ENCODE measurements at places on chromosomes 3 and 15. TPM values are rescaled to one million over a fixed set of nuclear protein-coding genes. Genes with fewer than 3 reads are reported as not detected.

ILDR1 gene
- 1.5 TPM for total RNA-seq

HGD gene
- 64.6 TPM for total RNA-seq

MME gene
- 250 TPM for total RNA-seq

C2CD4B gene
- 2.0 TPM for total RNA-seq

TMC3 gene
- 0.43 TPM for total RNA-seq

VIPR1 gene
- 19.2 TPM for total RNA-seq

P2RY14 gene
- 0.24 TPM for total RNA-seq

ANKRD63 gene
- 0.30 TPM for total RNA-seq

RASGRP1 gene
- total RNA-seq, result 2.4 TPM

GOLGA8Q gene
- not detected for total RNA-seq

EBLN2 gene
- 9.3 TPM for total RNA-seq

LSAMP gene
- 14.0 TPM for total RNA-seq

GOLGA8R gene
- 2.0 TPM for total RNA-seq

KBTBD8 gene
- 10.0 TPM for total RNA-seq

SLC28A1 gene
- total RNA-seq, result 2.7 TPM

FBXW12 gene
- total RNA-seq, result not detected

CHRD gene
- 15.0 TPM for total RNA-seq

DNA sequence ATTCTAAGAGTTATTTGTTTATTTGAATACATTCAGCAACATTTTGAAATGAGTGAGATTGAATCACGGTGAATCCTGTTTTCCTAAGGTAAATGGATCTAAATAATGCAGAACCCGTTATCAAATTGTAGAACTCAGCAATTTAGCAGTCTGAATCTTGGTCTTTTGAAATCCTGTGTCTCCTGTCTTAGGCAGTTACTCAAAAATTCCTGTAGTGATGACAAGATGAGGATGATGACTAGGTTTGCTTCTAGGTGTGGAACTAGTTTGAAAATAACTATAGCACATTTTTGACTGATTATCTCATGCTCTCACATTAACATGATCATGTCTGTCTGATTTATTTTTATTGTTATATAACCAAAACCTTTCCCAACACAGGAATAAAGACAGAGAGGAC, 115.0 kb downstream of the RAP2B start:
- no peak for DNase-seq

GRCh38 chr3:169299129-169299528, 364.4 kb downstream of the MECOM start:
- DNase-seq, result no peak

DNA sequence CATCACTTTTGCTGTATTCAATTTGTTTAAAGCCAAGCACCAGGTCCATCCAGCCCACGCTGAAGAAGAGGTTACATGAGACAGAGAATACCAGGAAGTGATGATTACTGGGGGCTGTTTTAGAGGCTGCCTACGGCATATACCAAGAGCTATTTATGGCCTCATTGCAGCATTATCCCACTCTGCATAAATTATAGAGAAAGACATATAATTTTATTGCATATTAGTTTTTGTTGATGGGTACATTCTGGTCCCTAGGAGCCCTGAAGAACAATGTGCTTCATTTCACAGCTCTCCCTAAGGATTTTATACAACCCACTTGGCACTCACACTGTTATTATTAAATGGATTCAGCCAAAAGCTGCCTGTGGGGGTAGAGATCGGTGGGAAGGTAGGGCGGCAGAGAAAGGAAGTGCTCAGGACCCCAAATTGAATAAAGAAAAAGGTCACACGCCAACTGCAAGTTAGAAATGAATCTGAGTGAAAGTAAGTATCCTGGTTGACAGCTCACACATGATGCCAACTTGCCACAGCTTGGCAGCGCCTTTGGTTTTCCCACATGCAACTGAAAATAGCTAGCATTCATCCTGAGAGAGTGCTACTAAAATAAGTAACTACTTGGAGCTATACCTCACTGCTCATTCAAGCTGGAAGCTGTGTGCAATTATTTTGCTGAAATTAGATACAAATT, 73.7 kb downstream of the CCNL1 start:
- DNase-seq, result no peak

GRCh38 chr3:183442994-183443393, 14.6 kb upstream of the MCF2L2 start:
- DNase-seq, result no peak

DNA sequence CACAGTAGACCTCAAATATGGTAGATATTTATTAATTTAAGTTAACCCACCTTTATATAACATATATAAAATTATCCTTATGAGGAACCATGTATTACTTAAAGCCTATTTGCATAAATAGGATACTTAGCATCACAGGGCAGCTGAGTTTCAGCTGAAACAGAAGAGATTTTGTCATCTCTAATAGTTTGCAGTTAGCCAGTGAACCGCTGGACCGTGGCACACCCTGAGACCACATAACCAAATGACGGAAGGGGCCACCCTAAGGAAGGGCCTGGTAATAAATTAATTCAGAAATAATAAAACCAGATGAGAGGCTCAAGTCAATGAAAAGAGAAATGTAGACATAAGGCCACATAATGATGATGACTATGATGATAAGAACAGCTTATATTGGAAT, 107.7 kb downstream of the MYO5A start:
- no peak for DNase-seq

- DNase-seq, result no peak
Measured at GRCh38 chr3:78588906-78589621, 1178.7 kb downstream of the ROBO1 start.

GRCh38 chr15:35771746-35772442, 225.9 kb upstream of the DPH6 start:
- DNase-seq, result no peak

DNA sequence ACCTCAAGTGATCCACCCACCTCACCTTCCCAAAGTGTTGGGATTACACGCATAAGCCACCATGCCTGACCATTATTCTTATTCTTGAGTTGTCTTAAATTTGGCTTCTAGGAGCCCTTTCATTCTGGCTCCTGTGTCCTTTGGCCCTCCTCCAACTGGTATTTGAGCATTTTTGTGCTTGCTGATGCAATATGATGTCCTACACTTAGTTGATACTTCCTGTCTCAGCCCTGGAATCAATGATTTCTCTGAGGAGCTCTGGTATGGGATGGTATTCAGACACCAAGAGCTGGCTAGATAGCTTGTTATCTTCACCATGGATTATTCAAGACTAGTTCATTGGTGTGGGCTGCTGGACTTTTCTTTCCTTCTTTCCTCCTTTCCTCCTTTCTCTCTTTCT, 25.4 kb downstream of the ZNF621 start:
- no peak for DNase-seq

- peak; percentile 64 for DNase-seq
Measured at GRCh38 chr3:107962946-107963345, 127.9 kb downstream of the CD47 start.

DNA sequence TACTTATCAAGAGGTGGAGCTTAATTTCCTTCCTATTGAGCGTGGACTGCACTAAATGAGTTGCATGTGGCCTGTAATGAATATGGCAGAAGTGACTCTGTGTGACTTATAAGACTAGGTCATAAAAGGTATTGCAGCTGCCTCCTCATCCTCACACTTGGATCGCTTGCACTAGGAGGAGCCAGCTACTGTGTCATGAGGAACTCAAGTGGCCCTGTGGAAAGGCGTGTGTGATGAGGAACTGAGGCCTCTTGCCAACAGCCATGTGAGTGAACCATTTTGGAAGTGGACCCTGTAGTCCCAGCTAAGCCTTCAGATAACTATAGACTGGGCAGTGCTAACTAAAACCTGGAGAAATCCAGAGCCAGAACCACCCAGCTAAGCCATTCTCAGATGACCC, 7.1 kb upstream of the SLC30A4 start:
- DNase-seq, result no peak

- no peak for DNase-seq
Measured at GRCh38 chr3:142794508-142794907, 70.7 kb downstream of the TRPC1 start.

- no peak for DNase-seq
Measured at GRCh38 chr15:60396560-60396957, 1.2 kb downstream of the ANXA2 start.

DNA sequence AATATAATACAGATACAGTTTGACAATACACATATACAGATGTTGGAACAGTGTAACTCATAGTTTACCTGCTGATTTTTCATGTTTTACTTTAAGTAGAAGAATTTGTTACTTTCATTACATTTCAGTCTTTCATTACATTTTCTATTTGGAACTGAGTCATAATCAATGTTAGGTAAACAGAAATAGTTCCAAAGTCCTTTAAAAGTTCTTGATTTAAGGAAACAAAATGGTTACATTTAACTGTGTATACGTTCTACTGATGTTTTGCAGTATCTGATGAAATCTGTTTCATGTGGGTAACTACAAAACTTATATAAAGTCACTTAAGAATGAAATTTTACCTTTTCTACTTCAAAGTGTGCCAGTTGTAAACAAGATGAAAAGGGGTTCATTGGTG, 721.2 kb downstream of the NAALADL2 start:
- no peak for DNase-seq

GRCh38 chr3:55164876-55165275, 237.0 kb upstream of the LRTM1 start:
- no peak for DNase-seq

- DNase-seq, result peak; percentile 77
Measured at GRCh38 chr15:52208306-52208946, 17.2 kb upstream of the GNB5 start.

GRCh38 chr3:29591579-29591978, 310.7 kb downstream of the RBMS3 start:
- peak; percentile 11 for DNase-seq

GRCh38 chr3:28334552-28334951, 14.0 kb upstream of the ZCWPW2 start:
- no peak for DNase-seq

DNA sequence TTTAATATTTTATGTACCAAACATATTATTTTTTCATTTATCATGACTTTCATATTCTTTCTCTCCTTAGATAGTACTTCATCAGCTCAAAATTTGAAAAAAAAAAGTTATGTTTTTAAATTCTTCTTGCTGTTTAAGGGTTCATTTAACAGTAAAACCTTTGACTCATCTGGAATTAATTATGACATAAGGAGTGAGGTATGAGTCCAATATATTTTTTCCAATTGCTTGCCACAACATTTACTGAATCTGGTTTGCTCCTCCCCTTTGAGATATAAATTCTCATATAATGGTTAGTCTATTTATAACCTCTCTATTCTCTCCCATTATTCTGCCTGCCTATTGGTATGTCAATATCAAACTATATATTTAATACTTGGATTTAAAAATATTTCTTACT, 387.8 kb downstream of the TUSC7 start:
- DNase-seq, result no peak

DNA sequence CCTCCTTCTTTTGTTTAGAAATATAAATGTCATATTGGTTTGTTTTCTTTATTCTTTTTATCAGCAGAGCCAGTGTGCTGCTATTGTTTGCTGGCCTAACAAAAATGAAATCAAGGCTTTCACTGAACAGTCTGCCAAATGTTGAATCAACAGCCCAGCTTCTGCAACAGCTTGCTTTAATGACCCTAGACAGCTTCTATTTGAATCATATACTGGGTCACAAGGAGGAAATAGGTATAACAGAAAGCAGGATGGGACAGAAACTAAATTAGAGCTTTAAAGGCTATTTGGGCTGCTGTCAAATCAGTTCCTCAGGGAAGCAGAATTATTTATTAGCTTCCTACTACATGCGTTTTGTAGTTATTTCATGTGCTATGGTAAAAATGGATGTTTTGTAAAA, 12.1 kb upstream of the DNAJC13 start:
- DNase-seq, result no peak

DNA sequence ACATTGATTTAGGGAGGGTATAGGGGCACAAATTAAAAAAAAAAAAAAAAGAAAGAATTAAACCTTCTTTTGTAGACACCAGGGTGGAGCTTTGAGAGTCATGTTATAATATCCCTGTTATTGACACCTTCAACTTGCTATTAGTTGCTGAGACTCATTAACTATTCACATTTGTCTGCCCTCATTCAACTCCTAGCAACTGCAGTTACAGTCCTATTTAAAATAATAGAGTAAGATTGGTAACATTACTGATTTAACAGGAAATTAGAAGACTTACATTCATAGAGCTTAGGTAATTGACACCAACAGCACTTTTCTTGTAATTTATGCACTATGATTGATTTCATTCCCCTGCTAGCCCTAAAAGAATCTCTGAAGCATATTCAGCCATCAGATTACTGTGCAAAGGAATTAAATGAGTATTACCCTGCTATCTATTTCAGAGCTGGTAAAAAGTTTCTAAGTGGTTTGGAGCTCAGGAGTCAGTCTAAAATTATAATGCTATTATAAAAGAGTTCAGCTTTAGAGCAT, 148.8 kb upstream of the TBL1XR1 start:
- no peak for DNase-seq

GRCh38 chr15:39654304-39654703, 73.4 kb downstream of the THBS1 start:
- DNase-seq, result no peak

- DNase-seq, result no peak
Measured at GRCh38 chr3:98874602-98875249, 26.8 kb downstream of the DCBLD2 start.

- DNase-seq, result no peak
Measured at GRCh38 chr3:60086811-60087210, 1037.0 kb upstream of the CFAP20DC start.

DNA sequence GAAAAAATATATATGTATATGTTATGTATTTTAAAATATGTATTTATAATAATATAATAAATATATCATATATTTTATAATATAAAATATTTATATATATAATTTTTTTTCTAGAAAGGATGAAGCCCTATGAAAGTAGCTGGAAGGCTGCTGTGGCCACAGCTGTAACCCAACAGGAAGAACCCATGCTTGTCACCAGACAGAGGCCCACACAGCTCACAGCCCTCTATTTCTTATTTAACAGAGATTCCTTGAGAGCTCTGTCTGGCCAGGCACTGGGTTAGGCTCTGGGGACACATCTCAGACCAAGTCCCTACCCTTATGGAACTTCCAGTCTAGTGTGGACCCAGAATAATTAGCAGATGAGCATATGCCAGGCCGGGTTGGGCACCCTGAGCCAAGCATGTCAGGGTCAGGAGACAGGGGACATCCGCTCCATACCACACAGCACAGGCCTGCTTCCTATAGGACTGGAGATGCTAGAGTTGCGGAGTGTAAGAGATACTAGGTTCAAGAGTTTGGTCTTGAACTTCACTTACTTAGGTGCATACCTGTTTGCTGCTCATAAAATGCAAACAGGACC, 20.5 kb downstream of the MGLL start:
- no peak for DNase-seq

GRCh38 chr3:148615382-148615781, 82.3 kb upstream of the AGTR1 start:
- DNase-seq, result no peak

- no peak for DNase-seq
Measured at GRCh38 chr3:135097276-135097946, 302.4 kb downstream of the EPHB1 start.

GRCh38 chr3:160126761-160127160, 98.5 kb upstream of the C3orf80 start:
- DNase-seq, result no peak

GRCh38 chr15:57460208-57460816, 84.0 kb downstream of the CGNL1 start:
- no peak for DNase-seq

- no peak for DNase-seq
Measured at GRCh38 chr3:130504701-130505100, 12.3 kb upstream of the COL6A6 start.

- no peak for DNase-seq
Measured at GRCh38 chr3:164360078-164360578, 718.2 kb downstream of the SI start.

Measured in hepatocyte (in vitro differentiated cells).